Left kidney (tissue), 8 donors: ENCODE measurements at places on chromosomes 11 and 22.

GRCh38 chr11:33383075-33383919, 126.1 kb downstream of the HIPK3 start:
- DNase-seq: no peak

GRCh38 chr11:120795185-120795584, 228.7 kb upstream of the TBCEL start:
- no peak for DNase-seq

DNA sequence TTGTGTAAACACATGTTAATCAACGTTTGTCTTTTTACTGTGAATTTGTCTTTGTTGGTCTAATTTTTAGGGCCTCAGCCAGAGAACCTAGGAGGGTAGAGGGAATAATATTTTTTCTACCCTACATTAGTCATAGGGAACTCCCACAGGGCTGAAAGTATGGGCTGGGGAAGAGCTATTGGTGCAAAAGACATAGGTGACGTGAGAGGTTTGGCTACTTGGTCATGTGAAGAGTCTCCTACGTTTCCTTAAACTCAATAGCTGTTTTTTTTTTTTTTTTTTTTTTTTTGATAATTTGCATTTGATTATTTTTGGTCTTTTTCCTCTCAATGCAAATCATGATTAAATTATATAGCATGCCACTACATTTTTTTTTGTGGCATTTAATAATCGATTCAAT, 15.9 kb upstream of the MMP7 start:
- DNase-seq: no peak

DNA sequence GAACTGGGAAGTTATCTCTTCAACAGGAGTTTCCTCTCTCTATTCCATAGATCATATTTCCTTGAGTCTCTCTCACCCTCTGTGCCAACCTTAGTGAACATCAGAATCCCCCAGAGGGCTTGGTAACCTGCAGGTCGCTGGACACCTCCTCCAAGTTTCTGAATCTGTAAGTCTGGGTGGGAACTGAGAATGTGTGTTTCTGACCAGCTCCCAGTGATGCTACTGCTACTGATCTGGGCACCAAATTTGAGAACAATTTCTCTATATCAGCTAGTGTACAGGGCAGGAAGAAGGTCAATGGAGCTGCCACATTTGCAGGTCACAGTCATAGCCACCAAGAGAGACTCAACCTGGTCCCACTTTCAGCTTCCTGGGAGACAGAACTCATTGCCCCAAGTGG, 62.9 kb downstream of the RCN1 start:
- no peak for DNase-seq

DNA sequence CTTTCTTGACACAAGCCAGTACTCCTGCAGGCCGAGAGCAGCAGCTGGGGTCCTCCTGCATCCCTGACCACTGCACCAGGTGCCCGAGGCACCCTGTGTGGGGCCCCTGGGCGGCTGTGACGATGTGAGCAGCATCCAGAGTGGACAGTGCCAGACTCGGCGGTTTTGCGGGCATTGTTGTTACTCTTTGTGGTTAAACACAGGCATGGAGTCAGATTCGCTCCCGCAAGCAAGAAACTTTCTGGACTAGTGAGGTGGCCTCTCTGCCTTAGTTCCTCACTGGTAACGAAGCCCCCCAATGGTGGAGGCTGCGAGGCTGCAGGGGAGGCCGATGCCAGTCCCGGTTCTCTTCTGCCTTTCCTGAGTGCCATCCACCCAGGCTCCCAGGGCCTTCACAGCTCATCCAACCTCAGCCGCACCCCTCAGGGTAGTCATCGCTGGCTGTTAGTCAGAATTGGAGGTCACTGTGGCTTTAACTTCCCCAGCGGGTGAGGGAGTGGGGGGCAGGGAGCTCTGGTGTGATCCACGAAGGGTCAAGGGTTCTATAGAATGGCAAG, 3.7 kb upstream of the CLDN5 start:
- no peak for DNase-seq
